ENCODE measurements at places on chromosomes 7 and 10.

DNA sequence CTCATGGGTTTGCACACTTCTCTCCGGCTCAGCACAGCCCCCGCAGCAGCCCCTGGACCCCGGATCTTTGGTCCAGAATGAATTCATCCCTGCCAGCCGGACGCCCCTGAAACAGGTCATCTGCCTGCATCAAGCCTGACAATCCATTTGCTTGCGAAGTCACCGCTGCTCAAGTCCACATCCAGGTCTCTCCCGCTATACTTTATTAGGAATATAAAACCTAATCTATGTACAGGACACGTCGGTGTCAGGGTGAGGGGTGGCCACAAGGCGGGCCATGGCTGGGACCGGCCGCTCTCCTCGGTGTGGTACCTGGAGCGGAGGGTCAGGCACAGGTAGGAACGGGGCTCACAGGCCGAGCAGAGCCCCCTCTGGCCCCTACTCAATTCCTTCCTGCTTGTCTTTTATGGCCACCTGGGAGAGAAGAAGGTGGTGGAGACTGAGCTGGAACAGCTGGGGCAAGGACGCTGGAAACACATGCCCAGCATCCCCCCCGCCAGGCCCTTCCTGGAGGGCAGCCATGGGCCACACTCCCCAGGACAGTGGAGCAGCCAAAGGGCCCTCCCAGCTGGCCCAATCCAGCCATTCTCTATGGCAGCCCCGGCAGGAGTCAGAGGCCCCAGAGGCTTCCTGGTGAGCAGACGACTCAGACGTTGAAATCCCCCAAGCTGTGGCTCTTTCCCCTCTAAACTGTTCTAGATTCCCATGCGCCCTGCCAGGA is 5.3 kb downstream of the POLR2J start:
- no peak for DNase-seq

DNA sequence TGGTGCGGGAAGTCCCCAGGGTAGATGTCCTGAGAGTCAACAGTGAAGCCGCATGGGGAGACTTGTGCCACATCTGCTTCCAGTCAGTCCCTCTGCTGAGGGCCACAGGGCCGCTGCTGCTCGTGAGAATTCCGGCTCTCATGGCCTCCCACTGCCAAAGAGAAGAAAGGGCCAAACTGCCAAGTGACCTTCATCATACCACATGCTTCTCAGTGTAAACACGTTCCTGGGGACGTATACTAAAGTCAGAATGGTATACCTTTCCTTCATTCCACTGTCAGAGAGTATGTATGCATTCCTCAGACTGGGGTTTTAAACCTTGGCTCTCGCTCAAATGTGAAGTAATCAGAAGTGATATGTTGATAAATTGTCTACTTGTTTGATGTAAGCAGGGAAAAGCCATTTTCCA is 52.8 kb upstream of the SEC61G start:
- DNase-seq: no peak

DNA sequence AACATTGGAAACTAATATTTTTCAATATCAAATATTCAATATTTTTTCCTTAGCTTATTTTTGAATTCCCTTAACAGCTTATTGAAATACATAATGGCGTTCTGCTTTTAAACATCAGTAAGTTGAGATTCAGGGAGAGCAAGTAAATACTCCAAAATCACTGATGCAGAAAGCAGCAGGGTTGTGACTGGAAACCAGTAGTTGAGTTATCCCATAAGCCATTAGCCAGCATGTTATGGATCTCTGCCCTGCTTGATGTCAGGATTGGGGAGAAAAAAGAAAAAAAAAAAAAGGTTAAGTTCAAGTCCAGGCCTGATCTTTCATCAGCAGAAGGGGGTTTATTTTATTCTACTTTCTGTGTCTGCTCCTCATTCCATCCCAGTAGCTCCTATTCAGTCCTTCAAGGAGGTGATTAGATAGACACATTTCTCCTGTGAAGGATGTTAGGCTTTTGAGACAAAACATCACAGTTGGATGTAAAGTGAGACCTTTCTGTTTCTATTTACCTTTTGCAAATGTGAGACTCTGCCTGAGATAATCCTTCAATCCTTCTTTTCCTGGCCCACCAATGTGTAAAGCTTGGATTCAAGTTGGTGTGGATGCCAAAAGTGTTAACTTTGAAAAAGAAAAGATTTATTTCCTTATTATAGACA is 110.9 kb upstream of the HDAC9 start:
- DNase-seq: no peak

DNA sequence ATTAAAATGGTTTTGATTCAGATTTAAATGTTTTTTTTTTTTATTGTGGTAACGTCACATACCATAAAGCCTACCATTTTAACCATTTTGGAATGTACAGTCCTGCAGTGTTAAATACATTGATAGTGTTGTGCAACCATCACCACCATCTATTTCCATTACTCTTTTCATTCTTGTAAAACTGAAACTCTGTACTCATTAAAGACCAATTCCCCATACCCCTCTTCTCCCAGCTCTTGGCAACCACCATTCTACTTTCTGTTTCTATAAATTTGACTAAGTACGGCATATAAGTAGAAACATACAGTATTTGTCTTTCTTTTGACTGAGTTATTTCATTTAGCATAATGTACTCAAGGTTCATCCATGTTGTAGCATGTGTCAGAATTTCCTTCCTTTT is 96.2 kb downstream of the EXOC4 start:
- no peak for DNase-seq

GRCh38 chr10:59513558-59513957 is 151.2 kb upstream of the FAM13C start:
- DNase-seq: no peak

DNA sequence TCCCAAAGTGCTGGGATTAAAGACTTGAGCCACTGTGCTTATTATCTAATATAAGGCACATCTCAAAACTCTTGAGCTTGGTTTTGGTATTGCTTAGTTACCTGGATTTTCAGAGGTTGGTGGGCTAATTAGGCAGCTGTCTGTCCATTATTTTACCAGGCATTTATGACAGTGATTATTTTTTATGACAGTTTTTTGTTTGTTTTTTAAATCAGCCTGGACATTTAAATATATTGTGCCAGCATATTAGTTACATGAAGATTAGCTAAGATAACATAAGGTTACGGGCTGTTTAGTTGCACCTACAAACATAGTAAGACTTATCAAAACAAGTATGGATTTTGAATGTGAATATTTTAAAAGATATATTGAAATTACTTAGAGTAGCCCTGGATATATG is 2.6 kb upstream of the ZRANB1 start:
- DNase-seq: no peak

- no peak for DNase-seq
These were observed 4.3 kb upstream of the TECTB start for GRCh38 chr10:112278871-112279270.

- no peak for DNase-seq
These were observed 40.5 kb downstream of the HTR7 start for GRCh38 chr10:90817128-90817889.

DNA sequence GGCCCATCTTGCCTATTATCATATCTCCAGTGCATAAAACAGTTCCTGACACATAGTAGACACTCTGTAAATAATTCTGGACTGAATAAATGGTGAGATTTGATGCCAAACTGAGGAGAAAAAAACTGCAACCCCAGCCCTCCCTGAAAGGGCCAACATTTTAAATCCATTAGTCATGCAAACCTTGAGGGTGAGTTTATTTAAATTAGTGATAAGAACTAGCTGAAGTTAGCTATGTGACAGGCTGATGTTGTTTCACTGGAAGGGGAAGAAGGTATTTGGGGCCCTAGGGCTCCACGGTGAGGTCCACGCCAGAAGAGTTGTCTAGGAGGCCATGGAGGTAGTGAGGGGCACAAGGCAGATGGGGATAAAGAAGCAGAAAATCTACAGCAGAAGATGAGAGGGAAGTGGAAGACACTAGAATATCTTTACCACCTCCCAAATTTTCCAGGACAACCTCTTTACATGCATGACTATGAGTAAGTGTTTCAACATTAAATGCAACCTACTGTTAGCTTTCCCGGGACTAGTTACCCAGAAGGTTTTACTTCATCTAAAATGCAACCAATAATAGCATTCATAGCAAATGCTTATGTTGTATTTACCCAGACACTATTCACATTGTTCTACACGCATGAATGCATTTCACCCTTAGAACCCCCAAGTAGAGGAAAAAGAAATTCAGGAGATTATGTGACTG is 183.2 kb upstream of the LYZL1 start:
- no peak for DNase-seq

DNA sequence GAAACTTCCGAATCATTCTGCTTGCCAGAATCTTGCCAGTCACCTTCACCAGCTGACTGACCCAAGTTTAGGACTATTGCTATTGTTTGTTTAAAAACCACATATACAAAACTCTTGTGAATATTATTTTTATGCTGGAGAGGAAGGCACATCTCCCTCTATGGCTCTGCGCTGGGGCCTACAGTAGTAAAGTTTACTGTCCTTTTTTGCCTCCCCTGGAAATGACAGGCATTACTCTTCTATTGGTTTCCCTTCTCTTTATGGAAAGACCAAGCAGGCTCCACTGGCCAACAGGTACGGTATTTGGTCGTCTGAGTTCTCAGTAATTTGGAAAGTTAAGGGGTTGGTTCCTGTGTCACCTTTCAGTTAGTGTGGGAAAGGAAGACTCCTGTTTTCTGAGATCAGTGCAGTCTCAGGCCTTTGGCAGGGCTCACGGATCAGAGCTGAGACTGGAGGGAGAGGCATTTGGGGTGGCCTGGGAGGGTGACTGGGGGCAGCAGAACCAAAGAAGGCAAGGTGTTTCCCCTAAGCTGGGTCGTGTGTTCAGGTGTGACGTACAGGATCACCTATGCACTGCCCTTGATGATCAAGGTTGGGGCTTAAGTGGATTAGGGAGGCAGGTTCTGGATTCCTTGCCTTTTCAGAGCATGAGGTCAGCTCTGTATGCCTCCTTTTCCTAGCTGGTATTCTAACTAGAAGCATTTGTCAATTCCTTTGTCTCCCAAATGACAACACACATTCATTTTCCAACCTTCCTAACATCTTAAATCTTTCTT is 16.0 kb upstream of the KIF5B start:
- no peak for DNase-seq

GRCh38 chr10:9342885-9343570 is 1288.5 kb downstream of the GATA3 start:
- no peak for DNase-seq

GRCh38 chr10:73368238-73368637 is 9.6 kb upstream of the CFAP70 start:
- no peak for DNase-seq

DNA sequence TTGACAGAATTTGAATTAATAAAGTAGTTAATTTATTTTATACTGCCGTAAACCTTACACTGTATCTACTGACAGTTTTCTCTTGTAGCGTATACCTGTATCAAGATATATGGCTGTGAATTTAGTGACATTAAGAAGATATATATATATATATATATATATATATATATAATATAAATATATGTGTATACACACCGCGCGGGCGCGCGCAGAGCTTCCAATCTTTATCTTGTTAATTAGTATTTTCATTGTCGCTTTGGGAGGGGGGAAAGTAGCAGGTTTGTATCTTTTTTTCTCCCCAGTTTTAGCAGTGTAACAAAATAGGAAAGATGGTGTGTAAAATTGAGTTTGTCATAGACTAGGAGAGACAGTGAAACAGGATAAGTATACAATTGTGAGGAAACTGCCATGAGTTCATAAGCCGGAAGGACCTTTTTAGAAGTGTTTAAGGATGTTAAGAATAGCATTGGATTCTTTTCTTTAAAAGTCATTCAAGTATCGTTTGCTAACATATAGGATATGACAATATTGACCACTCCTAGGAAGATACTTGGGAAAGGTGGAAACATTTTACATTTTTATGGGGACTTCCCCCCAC is 2.0 kb downstream of the PLEKHA1 start:
- no peak for DNase-seq

DNA sequence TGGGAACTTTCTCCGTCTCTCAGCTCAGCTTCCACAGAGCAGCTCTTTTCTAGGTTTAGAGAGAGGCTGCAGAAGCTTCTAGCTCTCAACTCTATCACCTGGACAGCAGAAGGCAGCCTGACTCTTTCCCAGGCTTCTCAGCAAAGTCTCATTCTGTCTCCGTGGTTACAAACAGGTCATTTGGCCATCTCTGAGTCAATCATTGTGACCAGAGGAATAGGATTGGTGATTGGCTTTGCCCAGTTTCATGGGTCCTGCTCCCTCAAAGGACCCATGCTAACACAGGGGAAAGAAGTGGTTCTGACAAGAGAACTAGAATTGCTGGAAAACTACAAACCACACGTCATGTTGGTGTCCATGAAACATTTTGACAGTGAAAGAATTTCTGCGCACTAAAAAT is 43.6 kb downstream of the PRR15 start:
- no peak for DNase-seq

DNA sequence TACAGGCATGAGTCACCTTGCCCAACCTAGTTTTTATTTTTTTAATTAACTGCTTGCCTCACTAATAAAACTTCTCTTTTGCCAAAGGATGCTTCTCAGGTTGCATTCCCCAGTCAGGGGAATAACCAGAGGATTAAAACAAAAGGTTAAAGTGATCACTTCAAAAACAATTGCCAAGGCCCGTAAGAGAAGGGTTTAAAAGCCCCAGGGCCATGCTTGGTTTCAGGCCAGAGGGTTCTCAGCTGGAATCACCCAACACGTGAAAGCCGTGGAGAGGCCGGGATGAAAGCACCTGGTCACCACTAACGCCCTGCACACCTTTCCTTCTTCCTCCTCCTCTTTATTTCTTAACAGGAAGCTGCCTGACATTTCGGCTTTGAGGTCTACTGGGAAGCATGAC is 587.5 kb downstream of the PTPRN2 start:
- DNase-seq: no peak

DNA sequence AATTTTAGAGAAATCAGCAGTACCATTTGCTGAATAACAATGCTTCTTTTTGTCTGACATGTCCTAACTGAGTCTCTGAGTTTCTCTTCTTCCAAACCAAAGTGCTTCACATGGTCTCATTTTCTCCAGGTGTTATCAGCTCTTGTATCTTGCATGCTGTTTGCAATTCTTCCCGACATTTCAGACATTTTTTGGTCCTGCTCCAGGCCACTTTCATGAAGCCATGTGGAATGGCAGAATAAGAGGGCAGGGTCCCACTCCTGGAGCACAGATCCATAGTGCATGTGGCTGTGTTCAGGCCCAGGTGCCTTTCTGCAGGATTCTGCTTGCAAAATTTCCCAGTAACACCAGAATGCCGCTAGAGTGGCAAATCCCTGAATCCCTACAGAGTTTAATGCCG is 916.2 kb downstream of the NXPH1 start:
- DNase-seq: no peak

DNA sequence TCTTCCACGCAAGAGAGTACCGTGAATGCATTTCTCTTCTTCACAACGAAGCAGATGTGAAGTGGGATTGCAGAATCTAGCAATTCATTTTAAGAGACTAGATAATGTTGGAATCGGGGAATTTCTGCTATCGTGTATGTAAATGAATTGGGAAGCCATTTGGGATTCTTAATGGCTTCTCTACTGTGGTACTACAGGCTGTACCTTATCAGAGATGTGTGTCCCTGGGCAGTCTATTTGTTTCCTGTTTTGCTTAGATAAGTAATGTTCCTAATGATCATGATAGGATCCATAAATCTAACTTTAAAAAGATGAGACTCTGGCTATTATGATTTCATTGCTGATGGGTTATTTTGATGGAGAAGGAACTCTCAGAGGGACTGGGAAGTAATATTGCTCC is 320.6 kb downstream of the REEP3 start:
- DNase-seq: no peak

Measured in stimulated activated CD8-positive, alpha-beta memory T cell treated with anti-CD3 and anti-CD28 coated beads, Interleukin-7, amount 100 ng/mL, for 24 hours (primary cell).